Stimulated activated CD8-positive, alpha-beta memory T cell treated with anti-CD3 and anti-CD28 coated beads, Interleukin-7, amount 100 ng/mL, for 1 hour (primary cell): ENCODE measurements at places on chromosomes 4 and X.

GRCh38 chr4:145842224-145842887 lies 96.3 kb downstream of the ZNF827 start:
- no peak for DNase-seq

DNA sequence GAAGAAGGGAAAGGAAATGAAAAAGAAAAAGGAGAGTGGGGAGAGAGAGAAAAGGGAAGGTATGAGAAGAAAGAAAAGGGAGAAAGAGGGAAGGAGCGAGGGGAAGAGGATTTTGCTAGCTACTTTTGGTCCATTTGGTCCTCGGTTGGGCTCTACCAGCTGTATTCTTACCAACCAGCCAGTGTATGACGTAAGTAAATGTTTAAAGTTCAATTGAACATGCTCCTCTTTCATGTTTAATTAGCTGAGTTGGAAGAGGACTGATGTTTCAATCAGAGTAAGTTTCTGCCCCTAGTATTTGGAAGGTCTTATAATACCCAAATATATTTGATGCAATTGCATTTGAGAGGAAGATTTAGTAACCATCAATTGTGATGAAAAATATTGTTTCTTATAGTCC lies 424.0 kb upstream of the CXorf51B start:
- DNase-seq, result no peak

DNA sequence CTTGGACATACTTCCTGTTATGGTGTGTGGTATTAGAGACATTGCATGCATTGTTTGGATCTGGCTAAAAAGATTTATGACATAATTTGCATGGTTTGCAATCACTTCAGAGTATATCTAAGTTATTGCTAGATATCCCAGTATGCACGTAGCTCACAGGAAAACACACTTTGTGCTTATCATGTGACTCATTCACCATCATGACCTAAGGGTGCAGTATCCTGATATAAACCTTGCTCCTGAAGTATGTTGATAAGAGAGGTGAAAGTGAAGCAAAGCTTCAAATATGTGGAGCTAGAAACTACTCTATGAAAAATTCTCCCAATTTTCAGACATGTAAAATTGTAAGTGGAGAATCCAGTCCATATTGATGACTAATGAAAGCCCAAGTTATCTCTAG lies 46.9 kb upstream of the GRXCR1 start:
- no peak for DNase-seq

- no peak for DNase-seq
Measured at GRCh38 chr4:87872028-87872427, 39.3 kb downstream of the MEPE start.

GRCh38 chr4:158422546-158422945 lies 99.1 kb upstream of the RXFP1 start:
- no peak for DNase-seq

DNA sequence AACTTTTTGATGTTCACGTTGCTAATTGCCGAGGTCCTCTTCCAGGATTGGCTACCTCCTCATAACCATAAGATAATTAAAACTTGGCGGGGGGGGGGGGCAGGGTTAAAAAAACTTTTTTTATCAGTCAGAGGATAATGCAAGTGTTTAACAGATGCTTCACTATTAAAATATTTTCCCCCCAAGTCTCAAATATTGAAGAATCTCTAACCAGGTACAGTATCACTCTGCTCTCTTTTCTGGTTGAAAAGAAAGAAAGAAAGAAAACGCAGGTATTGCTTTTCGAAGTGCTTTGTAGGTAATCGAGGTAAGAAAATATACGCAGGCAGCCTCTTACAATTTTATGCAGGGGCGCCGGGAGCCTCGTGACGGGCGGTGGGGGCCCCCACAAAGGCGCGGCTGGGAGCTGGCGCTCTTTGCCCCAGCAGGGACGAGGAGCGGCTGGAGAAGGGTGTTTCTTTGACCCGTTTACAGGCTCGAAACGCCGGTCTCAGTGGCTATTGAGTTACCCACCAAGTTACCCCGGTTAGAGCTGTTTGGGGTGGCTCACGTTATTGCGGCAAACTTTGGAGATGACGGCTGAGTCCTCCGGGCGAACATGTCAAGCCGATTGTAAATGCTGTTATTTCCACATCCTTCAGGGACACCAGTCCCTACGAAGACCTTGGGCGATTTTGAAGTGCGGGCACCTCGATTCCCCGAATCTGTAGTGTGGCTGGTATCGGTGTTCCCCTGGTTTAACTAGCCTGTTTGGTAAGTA lies 477 bp upstream of the HAND2 start:
- no peak for DNase-seq

- no peak for DNase-seq
Measured at GRCh38 chrX:106401965-106402559, 209.7 kb upstream of the RADX start.

GRCh38 chr4:110840221-110840654 lies 217.4 kb upstream of the PITX2 start:
- DNase-seq, result no peak

- no peak for DNase-seq
Measured at GRCh38 chr4:5823542-5824211, 69.2 kb downstream of the CRMP1 start.

DNA sequence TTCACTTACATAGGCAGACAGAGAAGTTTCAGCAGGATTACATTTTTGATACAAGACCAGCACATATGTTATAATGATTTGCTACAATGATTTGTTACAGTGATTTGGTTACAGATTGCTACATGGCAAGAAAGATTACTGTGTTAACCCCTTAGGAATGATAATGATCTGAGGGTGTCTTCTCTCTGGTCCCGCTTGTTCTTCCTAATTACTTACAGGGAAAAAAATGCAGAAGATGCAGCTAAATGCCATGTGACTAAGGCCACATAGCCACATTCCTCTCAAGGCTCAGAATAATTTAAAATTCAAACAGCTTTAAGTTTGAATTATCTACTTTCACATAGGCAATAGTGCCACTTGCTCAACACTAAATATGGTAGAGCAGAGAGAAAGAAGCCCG lies 9.7 kb upstream of the LAP3 start:
- no peak for DNase-seq

- peak; percentile 16 for DNase-seq
Measured at GRCh38 chrX:30713061-30713525, 59.9 kb downstream of the GK start.

GRCh38 chr4:53599632-53600031 lies 8.3 kb upstream of the LNX1 start:
- no peak for DNase-seq

DNA sequence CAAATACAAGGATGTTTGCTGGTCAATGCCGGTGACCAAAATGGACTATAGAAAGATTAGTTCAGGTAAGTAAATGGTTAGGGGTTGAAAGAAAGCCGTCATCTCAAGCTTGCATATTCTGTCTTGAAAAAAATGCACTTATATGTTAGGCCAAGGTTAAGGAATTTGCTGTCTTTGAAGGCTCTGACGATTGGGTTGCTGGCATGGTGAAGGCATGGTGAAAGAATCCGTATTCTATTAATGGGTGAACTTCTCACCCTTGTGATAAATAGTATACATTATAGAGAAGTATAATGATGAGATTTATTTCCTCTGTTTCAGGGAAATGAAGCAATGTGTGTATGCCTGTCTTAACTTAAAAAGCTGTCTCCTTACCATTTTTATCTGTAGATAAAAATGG lies 132.6 kb downstream of the ADGRL3 start:
- no peak for DNase-seq

DNA sequence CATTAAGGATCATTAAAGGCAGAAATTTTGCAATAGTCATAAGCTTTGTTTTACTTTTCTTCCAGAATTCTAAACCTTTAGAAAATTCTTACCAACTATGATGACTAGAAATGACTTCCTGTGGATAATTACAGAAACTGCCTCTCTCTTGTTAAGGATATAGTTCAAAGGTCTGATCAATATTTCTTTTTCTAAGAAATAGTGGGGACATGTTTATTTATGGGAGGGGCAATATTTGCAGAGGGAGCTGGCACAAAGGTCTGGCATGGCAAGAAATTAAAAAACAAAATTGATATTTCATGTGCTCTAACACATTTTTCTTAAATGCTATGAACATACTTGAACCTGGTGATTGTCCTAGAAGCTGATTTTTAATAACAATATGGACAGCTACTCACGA lies 448.9 kb downstream of the KCTD8 start:
- DNase-seq, result no peak

GRCh38 chr4:172390331-172390730 lies 577.1 kb downstream of the GALNTL6 start:
- no peak for DNase-seq

DNA sequence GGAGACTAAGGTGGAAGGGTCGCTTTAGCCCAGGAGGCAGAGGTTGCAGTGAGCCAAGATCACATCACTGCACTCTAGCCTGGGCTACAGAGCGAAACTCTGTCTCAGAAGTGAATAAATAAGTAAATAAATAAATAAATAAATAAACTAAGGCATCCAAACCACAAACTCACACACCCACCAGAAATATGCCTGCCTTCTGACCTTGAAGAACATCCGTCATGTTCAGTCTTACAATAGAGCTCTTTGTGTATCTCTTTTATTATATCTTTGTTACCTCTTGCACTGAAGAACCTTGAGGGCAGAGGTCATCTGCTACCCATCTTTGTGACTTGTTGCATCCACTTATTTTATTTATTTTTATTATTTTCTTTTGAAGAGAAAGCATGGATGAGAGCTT lies 71.6 kb downstream of the PRRG1 start:
- DNase-seq, result no peak

DNA sequence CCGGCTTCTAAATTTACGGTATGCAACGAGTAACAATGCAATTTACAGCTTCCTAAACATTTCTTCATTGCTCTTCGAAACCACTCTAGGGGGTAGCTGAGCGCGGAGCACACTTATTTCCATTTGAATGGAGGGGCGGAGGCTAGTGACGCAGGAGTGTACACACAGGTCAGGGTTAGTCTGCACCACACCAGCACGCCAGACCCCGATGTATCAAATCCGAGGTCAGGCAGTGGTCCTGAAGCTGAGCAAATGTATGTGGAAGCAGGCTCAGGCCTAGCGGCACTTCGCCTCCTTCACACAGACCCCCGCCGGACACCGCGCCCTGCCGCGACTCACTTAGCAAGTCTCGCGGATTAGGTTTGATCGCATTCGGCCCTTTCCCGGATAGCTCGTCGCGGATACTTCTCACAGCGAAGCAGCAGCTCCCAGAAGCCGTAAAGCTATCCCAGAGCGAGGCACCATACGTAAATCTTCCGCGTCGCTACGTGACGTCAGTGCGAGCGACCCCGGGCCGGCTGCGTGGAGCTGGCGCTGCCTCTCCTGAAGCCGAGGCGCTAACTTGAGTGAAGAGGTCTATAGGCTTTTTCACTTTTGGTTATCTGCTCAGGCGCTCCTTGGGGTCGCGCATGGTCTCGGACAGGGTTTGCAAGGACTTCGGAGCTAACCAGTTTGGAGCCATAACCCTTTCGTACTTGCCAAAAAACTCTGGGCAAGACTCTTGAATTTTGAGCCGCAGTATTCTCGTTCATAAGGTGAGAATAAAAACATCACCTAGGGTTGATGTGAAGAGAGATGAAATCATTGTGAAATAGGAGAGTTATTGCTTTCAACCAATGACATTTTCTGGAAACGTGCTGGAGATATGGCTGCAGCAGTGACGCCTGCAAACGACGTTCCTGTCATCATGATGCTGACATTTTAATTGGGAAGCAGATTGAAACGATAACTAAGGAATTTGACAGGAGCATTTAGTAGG lies at the start of gene AASDH:
AASDH (minus strand) TSS at position 469 of the 979 bp plus-strand sequence. CDS start 3,192 bp downstream, outside the sequence.
- peak; percentile 96 for DNase-seq

- DNase-seq, result no peak
Measured at GRCh38 chr4:124631760-124632159, 80.8 kb downstream of the ANKRD50 start.

- DNase-seq, result no peak
Measured at GRCh38 chrX:3371163-3371562, 24.7 kb upstream of the MXRA5 start.

DNA sequence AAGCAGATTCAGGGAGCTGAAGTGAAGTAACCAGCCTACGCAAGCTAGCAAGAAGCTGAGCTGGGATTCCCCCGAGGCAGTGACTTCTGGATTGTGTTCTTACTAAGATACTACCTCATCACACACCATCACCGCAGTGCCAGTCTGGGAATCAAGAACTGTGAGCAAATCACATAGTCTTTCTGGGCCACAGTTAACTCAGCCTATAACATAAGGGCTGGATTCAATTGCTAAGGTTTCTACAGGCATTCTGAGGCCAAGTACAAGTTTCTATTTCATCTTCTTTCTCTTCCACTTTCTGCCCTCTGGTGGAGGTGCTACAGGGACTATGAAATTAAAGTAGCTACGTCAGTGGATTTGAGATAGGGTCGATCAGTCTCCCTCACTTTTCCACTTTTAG lies 1.4 kb upstream of the CORIN start:
- no peak for DNase-seq

DNA sequence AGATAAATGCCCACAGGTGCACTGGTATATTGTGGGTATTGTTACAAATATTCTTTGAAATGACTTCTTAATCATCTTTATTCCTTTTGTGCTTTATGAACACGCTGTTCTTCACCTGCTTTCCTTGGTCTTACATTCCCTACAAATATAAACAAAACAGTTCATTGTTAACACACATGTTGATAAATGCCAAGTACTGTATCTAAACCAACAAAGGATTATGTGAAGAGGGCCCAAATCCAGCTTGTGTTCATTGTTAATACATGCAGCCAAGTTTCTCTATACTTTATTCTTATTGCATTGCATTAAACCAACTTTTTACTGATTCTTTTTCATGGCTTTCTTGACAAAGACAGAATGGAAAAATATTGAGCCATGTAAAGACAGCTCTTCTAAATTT lies 42.8 kb downstream of the AREG start:
- DNase-seq, result no peak

- no peak for DNase-seq
Measured at GRCh38 chrX:16250296-16250695, 83.0 kb downstream of the MAGEB17 start.

GRCh38 chr4:165199286-165199685 lies 8.1 kb upstream of the KLHL2 start:
- DNase-seq, result no peak

- DNase-seq, result no peak
Measured at GRCh38 chrX:50973199-50973598, 62.7 kb downstream of the BMP15 start.

GRCh38 chr4:13920901-13921300 lies 293.4 kb upstream of the BOD1L1 start:
- DNase-seq, result no peak

DNA sequence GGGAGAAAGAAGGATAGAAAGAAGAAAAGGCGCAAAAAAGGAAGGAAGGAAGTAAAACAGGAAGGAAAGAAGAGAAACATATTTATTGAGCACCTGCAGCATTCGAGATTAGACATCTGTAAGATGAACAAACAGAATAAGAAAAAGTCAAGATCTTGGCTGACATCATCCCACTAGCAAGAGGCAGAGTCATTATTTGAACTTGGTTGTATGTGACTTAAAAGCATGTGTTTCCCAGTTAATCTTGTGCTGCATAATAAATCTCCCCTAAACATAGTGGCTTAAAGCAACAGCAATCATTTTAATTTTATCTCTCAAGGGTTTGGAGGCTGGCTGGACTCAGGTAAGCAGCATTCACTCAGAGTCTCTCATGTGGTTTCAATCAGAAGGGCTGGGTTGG lies 38.5 kb upstream of the COX7B2 start:
- DNase-seq, result no peak

- DNase-seq, result no peak
Measured at GRCh38 chr4:60019180-60019579, 1180.9 kb upstream of the ADGRL3 start.

GRCh38 chr4:107283587-107284559 lies 247.8 kb upstream of the DKK2 start:
- no peak for DNase-seq

- DNase-seq, result no peak
Measured at GRCh38 chrX:47327902-47328301, 42.5 kb upstream of the ZNF157 start.

GRCh38 chr4:146176891-146177290 lies 1.4 kb downstream of the LSM6 start:
- DNase-seq, result no peak

GRCh38 chr4:176404621-176405020 lies 84.9 kb downstream of the SPCS3 start:
- no peak for DNase-seq
